ENCODE measurements at places on chromosomes 13 and 19.

GRCh38 chr13:112256716-112257494 lies 119.2 kb upstream of the SPACA7 start:
- DNase-seq, result no peak

GRCh38 chr19:10501971-10502523 lies 1.1 kb downstream of the KEAP1 start:
- DNase-seq, result peak; percentile 93

DNA sequence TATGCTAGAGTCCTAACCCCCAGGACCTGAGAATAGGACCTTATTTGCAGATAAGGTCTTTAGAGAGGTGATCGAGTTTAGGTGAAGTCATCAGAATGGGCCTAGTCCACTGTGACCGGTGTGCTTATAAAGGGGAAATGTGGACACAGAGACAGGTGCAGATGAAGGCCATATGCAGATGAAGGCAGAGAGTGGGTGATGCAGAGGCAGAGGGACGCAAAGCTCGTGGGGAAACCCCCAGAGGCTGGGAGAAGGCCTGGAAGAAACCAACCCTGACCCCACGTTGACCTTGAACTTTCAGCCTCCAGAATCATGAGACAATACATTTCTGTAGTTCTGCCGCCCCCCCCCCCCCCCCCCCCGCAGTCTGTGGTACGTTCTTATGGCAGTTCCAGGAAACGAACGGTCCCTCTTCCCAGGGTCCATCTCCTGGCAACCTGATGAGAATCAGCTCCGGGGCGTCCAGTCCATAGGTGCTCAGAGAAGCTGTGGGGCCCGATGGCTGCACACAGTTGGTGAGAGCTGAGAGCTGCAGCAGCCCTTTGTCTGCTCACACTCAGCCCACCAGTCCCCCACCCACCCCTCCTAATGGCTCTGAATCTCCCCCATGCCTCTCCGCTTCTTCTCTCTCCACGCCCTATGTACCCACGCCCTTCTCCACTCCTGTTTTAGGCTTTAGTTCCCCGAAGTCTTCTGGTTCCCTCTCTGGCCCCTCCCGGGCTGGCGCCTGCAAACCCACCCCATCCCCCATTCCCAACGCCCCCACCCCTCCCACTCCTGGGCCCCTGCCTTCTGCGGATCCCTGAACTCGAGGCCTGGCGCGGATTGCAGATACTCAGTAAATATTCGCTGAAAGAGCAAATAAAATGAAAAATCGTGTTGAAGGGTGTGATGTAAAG lies 218.3 kb upstream of the MAB21L1 start:
- no peak for DNase-seq

- no peak for DNase-seq
These were observed 23.8 kb downstream of the PRKD2 start for GRCh38 chr19:46692918-46693722.

GRCh38 chr19:38891771-38892170 lies 7.6 kb downstream of the SIRT2 start:
- no peak for DNase-seq

- peak; percentile 97 for DNase-seq
These were observed 11.3 kb downstream of the EPS8L1 start for GRCh38 chr19:55086730-55087541.
